Mesangial cell (primary cell): ENCODE measurements at places on chromosomes 13 and 19. TPM values are rescaled to one million over a fixed set of nuclear protein-coding genes. Genes with fewer than 3 reads are reported as not detected.

NUP62 gene
- 43.6 and 92.2 TPM in 2 replicates for total RNA-seq

MAP4K1 gene
- 0.25 and 0.33 TPM in 2 replicates for total RNA-seq

SIX5 gene
- 14.2 and 26.9 TPM in 2 replicates for total RNA-seq

UBL3 gene
- 9.6 and 16.5 TPM in 2 replicates for total RNA-seq

CAPS gene
- 1.1 and 10.1 TPM in 2 replicates for total RNA-seq

PTPRH gene
- 0.81 and 3.7 TPM in 2 replicates for total RNA-seq

A1BG gene
- 24.1 and 28.8 TPM in 2 replicates for total RNA-seq
